Astrocyte (in vitro differentiated cells and primary cell): ENCODE measurements at places on chromosomes 11 and 22.

- no peak for DNase-seq
Observed at GRCh38 chr11:10514202-10514601, 26.8 kb downstream of the RNF141 start.

- no peak for DNase-seq
Observed at GRCh38 chr22:42321908-42322561, 51.6 kb upstream of the TCF20 start.

DNA sequence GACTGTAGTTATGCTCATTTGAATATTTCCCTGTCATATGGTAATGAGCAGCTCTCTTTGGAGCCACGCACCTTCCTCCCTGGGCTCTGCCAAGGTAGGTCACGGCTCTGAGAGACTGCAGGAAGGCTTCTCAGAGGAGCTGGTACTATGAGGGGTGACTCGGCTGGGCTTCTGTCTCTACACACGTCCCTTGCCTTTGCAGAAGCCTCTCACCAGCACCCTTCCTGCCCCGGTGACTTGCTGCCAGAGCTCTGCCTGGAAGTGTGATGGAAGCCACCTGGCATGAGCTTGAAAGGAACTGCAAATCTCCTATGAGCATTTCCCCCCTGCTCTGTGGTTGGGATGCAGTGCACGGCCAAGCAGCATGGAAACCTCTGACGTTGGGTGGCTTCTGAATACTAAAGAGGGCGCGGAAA lies 74.2 kb downstream of the KIRREL3 start:
- DNase-seq, result peak; percentile 78

- DNase-seq, result no peak
Observed at GRCh38 chr11:57015679-57016078, 27.0 kb downstream of the OR5AK2 start.

DNA sequence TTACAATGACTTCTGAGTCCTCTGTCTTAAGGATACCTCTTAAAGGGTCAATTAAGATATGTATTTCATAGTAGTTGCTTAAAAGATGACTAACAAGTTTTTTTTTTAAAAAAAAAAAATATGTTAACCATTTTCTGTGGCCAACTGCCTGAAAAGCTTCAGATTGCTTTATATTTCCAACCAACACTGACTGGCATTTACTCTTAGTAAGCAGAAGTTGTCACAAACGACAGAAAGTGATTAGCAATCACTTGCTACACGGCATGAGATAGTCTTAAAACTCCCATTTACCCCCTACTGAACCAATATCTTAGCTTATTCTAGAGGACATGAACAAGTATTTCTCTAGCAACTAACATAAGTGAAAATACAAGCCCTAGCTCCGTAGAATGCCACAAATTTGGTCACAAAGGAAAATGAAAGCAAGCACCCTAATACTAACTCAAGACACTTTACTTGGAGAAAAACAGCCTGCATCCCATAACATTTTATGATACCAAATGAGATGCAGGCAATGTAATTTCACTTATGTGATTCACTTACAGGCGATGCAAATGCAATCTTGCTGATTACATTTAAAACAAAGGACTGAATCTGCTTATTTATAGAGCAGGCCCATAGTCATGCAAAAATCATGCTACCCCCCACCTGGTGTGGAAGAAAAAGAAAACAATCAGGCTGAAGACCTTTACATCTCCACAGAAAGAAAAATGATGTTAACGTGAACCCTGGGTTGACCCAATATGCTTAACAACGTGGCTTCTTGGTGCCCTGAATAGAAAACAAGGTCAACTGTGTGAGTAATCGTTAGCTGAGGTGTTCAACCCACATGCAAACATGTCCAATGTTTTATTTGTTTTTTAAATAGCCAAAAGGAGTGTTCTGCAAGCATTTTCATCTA lies 25.7 kb downstream of the MPPED2 start:
- DNase-seq, result peak; percentile 14

- DNase-seq, result peak; percentile 91
Observed at GRCh38 chr11:8871171-8871775, 39.7 kb upstream of the AKIP1 start.

GRCh38 chr11:85815186-85815931 lies 4.4 kb upstream of the SYTL2 start:
- DNase-seq, result peak; percentile 84

- no peak for DNase-seq
Observed at GRCh38 chr11:74035264-74035663, 26.4 kb upstream of the UCP3 start.

DNA sequence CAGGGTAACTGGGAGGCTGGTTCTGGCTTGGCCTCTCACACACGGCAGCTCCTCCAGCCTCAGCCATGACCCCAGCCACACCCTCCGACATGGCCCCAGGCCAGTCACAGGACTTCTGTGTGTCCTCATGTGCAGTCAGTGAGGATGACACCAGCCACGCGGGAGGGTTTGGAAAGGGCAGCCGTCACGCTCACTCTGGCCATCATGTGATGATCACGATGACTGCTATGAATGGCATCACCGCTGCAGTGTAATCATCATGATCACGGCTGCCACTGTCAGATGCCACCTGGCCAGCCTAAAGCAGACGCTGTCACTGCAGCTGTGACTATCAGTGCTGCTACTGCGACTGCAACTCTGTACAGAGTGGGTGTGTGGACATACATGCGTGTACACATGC lies 640.9 kb downstream of the BRD1 start:
- no peak for DNase-seq

DNA sequence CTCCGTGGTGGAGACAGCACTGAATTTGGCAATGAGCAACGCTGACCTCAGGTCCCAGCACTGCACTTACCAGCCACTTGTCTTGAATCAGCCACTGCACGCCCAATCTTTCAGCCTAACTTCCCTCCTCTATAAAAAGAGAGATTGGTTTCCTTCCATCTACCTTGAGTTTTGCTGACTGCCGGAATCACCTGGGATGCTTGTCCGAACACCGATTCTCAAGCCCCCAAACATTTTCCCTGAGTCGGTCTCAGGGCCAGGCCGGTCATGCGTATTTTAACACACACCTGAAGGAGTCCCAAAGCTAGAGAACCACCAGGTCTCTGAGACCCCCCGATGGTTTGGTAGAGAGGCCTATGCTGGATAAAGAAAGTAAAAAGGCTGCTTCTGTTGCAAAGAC lies 131.5 kb downstream of the SPATA19 start:
- DNase-seq, result no peak

DNA sequence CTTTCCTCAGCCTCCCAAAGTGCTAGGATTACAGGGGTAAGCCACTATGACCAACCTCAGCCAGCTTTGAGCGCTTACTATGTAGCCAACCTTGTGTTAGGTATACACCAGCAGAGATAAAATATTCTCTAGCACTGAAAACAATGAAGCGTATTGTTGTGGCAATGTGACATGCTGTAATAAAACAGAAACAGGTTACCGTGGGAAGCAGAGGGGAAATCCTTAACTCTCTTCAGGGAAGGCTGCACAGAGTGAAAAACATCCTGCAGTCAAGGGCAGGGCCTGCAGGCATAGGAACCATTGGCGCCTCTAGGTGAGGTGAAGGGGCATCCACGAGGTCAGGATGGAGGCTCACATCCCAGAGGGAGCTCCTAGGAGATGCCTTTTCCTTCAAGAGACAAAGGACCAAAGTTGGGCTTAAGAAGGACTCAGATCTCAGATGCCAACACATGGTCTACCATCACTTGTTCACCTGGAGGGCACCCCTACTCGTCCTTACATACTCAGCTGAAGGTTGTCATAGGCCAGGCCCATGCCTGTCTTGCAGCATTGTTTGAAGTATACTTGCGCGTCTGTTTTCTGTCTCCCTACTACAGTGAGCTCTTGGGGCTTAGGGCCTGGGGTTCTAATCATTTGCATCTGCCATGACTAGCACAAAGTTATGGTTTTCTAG lies 8.0 kb downstream of the POLD4 start:
- no peak for DNase-seq

DNA sequence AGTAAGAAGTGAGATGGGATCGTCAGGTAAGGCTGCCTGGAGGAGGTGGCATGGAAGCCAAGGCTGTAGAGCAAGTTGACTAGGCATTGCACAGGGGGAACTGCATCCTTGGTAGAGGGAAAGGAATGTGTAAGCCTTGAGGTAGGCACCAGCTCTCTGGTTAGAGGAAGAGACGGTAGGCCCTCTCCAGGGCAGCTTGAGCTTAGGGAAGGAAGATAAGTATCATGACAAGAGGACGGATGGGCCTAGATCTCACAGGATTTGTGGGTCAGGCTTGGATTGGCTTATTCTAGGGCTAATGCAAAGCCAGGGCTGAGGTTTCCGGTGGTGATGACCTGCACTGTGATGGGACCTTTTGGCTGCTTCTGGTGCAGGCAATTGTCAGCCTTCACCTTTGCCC lies 1035.8 kb downstream of the TBC1D22A start:
- DNase-seq, result no peak

DNA sequence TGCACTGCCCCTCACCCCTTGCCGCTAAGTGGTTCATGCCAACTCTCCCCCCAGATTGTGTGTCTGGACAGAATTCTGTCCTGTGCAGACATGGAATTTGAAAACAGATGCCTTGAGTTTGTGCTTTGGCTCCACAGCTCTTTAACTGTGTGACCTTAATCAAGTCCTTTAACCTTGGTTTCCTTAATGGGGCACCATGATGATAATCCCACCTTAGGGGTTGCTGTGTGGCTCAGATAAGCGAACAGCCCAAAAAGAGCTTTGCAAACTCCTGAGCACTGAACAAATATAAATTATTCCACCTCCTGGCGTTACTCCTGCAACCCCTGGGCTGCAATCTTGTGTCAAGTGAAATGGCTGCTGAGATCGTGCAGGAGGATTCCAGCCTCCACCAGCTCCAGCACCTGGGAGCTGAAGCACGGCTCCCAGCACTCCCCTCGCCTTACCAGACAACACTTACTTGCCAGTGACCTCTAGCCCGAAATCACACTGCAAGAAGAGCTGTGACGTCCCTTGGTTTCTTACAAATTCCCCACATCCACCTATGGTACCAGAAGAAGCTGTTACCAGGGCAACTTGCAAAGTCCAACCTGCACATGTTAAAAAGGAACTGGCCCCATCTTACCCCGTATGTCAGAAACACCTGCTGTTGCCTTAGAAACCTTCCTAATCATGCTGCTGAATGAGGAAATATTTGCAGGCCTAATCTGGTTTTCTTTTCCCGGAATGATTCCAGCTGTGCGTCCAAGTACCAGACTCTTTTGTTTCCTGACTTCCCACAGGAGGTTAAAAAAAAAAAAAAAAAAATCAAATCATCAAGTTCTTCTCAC lies 13.2 kb downstream of the VPS37C start:
- DNase-seq, result no peak

DNA sequence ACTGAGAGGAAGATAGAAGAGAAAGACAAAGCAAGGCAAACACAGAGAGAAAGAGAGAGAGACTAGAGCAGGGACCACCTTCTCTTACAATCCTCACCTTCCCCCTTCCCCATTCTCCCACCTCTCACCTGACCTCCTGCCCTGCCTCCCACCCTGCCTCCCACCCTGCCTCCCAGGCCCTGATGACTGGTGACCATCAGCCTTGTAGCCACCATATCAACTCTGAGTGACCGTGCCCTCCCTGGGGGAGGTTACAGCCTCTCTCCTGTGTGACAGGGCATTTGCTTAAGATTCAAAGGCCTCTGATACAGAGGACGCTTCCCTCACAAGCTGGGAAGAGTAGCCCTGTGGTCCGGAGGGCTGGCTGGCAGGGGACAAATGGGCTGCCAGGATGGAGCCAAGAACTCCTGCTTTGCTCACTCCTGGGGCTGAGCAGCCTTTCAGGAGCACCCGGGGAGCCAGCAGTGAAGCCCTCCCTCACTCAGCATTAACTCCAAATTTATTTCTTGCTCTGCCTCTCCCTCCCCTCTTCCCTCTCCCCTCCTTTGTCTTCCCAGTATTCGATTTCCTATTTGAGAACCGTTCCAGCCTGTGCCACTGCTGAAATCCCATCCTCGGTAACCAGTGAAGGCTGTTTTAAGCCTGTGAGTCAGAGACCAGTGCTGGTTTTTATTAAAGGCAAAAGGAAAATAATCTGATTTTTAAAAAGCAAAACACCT lies 125.2 kb upstream of the SYT13 start:
- no peak for DNase-seq

- DNase-seq, result no peak
Observed at GRCh38 chr11:90257158-90257525, 34.3 kb upstream of the CHORDC1 start.

DNA sequence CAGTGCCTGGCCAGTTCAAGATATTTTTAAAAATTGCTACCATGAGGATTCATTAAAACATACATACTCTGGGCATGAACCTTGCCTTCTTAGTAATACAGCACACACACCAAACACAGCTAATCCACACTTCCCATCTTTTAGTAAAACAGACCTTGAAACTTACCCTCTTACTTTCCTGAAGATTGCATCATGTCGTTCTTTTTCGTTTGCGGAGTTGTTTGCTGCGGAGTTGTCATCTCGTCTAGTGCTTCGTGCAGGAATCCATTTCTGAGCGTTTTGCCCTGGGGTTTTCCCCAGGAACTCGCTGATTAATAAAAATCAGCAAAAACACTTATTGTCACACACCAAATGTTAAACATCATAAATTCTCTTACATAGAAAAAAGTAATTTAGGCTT lies 3.0 kb downstream of the EIF4G2 start:
- no peak for DNase-seq

GRCh38 chr11:67268081-67268961 lies 2.0 kb downstream of the GRK2 start:
- DNase-seq, result no peak

DNA sequence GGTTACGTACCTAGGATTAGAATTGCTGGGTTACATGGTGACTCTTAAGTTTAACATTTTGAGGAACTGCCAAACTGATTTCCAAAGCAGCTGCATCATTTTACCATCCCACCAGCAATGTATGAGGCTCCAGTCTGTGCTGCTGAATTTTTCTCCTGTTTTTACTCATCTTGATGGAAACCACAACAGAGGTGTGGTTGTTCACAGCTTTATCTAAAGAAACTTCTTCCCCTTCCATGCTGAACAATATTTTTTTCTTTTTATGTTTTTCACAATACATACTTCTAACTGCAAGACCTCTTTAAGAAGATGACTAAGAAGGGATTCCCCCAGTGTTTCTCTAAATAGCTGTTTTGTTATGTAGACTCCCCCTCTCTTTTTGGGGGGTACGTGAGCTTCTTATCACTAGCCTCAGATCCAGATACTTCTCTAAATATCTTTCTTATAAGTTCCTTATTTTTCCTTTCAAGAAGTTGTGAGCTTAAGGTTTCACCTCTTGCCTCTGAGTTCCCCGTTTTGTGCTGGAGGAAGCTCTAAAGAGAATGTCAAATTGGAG lies 24.0 kb downstream of the TCP11L1 start:
- DNase-seq, result peak; percentile 48

GRCh38 chr11:59205648-59206047 lies 7.1 kb downstream of the MPEG1 start:
- DNase-seq, result no peak
